H1 (cell line): ENCODE measurements at places on chromosomes 5 and 9.

- DNase-seq: no peak
These were observed 7.5 kb upstream of the TTC1 start for GRCh38 chr5:160001457-160001856.

DNA sequence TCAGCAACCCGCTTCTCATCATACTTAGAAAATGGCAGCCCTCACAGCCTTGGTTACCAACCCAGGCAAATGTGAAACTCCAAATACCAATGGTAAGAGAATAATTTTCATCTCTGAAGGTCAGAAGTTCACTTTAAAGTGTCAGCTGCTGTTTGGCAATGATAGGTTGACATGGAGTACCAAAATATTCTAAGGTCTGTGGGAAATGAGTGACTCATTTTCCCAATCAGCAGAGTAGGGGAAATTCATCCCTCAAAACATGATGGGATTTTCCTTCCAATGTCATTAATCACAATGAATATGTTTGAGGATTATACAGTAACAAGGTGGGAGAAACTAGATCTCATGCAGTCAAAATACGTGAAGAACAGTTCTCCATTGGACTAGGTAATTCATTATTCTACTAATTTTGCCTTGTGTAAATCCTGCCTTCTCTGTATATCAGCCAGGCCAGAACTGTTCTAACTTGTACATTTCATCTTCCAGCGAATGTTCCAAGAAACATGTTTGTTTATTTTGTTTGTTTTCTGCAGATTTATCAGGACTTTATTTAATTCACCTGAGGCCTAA is 53.1 kb upstream of the ERBIN start:
- no peak for DNase-seq

DNA sequence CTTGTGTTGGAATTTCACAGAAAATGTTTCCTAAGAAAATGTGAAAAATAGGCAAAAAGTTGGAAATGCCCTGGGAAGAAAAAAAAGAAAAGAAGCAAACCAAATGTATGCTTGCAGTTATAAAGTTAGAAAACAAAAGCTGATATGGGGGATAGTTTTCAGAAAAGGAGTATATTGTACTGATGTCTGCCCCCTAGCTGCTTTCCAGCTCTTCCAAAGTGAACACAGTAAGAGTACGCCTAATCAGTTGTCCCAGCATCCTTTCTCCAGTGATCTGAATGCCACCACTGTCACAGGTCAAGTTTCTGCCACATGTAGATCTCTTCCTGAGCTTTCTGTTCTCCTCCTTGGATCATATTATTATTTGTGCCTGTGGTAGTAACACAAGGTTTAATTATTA is 5.8 kb downstream of the TYRP1 start:
- no peak for DNase-seq

- DNase-seq: no peak
These were observed 26.8 kb upstream of the TNFAIP8 start for GRCh38 chr5:119328753-119329602.

DNA sequence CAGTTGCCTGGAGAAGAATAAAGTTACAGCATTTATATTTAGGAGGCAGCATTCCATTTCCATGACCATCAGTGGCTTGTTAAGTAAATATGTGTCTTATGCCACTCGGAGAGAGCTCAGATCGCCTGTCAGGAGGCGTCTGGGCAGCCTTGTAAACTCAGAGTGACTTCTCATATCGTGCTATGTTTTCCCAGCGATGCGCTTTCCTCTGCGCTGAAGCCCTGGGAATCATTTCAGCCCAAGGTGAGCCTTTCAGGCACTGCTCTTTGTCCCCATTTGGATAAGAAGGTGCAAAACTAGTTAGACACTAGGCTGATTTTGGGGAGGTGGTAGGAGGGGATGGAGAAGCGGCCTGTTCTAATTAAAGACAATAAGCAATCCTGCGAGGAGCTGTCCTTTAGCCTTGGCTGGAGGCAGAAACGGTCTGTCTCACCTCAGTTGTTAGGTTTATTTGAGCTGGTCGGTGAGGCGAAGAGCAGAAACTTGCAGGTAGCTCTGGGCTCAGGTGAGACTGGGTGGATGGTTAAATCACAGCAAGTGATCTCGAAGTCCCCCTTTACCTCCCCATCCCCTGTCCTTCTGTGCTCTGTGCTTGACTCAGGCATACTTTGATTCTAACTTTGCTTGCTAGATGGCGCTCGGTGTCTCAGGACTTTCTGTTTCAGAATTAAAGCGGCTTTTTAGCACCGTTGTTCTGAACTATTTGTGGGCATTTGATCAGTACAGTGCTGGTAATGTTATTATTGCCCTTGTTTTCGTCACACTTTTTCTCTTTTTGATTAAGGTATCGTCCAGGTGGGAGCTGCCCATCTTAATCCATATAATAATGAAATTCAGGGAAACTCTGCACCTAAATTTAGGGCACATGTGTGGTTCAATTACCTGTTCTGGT is 24.6 kb downstream of the NR2F1 start:
- no peak for DNase-seq

- no peak for DNase-seq
These were observed 245.1 kb downstream of the DOCK8 start for GRCh38 chr9:459491-460444.
